ENCODE measurements at places on chromosomes 3 and 15.

DNA sequence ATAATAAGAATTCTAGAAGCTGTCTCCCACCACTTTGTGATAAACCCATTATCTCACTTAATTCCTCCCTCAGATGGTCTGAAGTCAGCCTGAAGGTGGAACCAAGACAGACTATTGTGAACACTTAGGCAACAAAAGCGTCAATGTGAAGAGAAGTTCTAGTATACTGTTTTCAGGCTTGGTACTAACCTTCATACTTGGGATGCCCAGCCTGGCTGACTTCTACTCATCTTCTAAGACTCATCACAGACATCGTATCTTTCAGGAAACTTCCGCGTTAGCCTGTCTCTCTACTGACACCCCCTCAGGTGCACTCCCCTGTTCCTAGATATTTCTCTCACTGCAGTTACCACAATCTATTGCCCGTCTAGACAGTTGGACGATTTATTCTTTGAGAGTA lies 201.2 kb downstream of the SATB1 start:
- DNase-seq: no peak

- no peak for DNase-seq
These were observed at the start of gene PRICKLE2 for GRCh38 chr3:64224826-64225610. PRICKLE2 (minus strand) TSS chr3:64225466; CDS start chr3:64198927, 26,539 bp downstream.

DNA sequence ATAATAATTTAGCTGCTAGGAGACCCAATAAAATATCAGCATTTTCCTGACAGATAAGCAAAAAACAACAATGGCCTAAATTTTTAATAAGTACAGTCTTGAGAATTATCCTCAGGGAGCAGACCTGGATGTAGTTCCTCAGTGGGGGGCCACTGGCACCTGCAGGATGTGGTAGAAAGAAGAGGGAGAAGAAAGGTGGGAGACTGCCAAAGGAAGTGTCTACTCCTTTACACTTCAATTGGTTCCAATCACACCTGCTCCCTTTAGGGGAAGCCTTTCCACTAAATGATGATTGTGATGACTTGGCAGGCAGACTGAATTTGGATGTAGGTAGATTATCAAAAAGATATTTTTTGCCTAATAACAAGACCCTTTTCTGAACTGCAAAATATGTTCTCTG lies 353.0 kb upstream of the SATB1 start:
- no peak for DNase-seq

DNA sequence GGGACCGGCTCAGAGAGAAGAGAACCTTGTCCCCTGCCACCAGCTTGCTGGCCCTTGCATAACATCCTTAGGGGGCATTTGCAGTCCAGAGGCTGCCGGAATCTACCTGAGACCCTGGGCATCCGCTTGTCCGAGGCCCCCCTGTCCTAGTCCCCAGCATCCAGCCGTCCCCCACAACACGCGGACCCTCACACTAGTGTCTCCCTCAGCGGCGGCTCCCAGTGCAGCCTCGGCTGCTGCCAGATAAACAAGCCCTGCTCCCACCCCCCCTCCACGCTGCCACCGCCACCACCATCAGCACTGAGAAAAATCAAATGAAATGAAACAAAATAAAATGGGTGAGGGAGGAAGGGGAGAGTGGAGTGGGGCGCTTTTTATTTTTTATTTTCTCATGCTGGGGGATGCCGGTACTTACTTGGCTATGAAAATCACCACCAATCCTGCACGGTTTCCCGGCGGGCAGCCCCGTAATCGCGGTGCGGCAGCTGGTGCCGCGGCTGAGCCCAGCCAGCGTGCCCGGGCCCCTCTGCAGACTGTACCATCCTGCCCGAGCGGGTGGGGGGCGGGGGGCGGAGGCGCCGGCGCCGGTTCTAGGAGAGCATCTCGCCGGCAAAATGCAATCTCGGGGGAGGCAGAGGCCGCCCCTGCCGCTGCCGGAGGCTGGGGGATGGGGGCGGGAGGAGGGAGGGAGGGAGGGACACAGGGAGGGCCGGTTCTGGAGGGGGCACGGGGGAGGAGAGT lies at the start of gene ATP2B2:
TSS of gene ATP2B2 (minus strand) at position 537 of the 741 bp plus-strand sequence. CDS start 56,043 bp downstream, outside the sequence.
- DNase-seq: no peak

DNA sequence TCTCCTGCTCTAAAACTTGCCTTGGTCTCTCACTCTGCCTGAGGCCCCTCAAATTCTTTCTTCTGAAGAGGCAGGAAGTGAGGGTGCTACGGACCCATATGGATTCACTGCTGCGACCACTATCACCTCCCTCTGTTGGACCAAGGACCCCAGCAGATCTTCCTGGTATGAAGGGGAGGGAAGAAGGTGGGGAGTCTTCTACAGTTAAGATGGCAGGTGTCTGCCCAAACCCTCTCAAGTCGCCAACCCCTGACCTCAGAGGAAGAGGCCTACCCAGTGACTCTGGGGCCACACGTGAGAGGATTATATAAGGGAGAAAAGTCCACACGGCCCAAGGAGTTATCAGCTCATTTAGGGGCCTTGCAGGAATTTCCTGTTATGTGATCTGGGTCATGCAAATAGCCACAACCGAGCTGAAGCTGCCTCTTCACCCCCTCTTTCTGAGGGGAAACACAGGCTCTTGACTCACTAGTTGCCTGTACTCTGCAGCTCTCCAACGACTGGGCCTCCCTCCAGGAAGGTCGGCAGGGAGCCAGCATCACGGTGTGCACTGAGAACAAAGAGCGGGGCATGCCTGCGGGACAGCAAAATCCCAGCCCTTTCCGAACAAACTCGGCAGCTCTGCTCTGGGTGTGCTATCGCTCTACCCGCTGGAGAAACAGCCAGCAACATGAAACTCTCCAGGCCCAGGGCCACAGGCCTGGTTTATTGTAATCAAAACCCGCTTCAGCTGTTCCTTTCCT lies 116.0 kb downstream of the XXYLT1 start:
- DNase-seq: no peak
